ENCODE measurements at places on chromosomes 2 and 18.

- no peak for DNase-seq
Observed at GRCh38 chr18:3794537-3795348, 344.8 kb downstream of the TGIF1 start.

GRCh38 chr2:53268086-53268485 is 499.5 kb upstream of the CHAC2 start:
- DNase-seq: no peak

DNA sequence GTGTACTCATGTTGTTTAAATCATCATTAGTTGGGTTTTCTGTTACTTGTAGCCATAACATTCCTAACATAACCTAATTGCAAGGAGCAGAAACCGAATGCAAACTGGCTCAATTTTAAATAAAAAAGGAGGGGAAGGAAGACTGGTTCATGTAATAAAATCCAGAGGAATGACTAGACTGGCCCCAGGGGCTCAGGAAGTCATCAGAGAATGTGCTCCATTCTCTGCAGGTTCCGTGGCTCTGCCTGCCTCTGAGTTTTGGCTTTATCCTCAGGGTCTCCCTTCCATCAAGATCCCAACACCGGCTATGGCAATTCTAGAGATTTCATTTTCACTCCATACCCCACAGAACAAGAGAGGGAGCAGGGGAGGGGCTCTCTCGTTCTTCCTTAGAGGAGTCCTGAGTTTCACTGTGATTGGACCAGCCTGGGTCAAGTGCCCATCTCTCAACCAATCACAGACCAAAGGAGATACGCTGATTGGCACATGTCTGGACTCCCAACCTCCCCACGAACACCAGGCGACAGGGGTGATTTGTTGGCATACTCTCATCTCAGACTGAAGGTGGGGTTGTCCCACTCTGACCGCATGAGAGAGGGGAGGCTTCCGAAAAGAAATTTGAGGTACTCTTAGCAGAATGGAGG is 64.8 kb downstream of the NPPC start:
- DNase-seq: no peak

GRCh38 chr2:150133623-150134022 is 353.8 kb downstream of the RND3 start:
- DNase-seq: no peak

- DNase-seq: no peak
Observed at GRCh38 chr2:68907920-68908253, 36.7 kb upstream of the BMP10 start.
